ENCODE measurements at places on chromosomes 11 and 22.

DNA sequence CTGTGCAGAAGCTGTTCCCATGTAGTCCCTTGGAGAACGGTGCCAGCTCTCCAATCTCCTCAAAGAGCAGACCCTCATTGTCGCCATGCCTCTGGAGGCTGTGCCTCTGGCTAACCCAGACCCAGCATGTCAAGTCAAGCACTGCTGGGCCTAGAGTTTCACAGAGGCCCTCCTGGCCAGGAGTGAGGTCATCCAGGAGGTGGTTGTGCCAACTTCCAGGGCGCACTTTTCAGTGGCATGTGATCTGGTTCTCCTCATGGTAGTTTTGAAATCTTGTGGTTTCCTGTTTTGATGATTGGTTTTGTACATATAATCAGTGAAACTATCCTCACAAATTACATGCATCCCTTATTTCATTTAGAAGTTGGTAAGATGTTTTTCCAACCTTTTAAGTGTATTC lies 78.9 kb downstream of the PPFIBP2 start:
- DNase-seq, result no peak

GRCh38 chr22:39883057-39883456 lies 10.5 kb downstream of the ENTHD1 start:
- DNase-seq, result no peak

- DNase-seq, result no peak
Observed at GRCh38 chr11:35066783-35067423, 72.1 kb upstream of the CD44 start.

DNA sequence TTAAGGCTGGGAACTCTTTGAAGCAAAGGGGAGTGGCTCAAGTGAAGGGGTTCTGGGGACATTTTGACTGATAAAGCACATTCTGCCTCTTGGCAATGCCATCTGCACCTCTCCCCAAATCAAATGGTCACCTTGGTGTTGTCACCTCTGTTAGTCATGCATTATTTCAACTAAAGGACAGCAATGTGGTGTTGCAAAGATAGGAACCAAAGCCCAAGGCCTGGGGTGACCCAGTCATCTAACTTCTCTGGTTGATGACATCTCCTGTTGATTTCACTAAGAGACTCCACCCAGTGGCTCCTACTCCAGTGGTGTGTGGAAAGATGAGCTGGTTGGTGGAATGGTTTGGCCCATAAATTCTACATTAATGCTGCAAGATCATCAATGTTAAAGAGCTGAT lies 7.8 kb upstream of the MS4A1 start:
- no peak for DNase-seq
